Activated CD4-positive, alpha-beta T cell treated with anti-CD3 and anti-CD28 coated beads for 1 hour (primary cell): ENCODE measurements at places on chromosomes 11 and 22.

- DNase-seq: no peak
These were observed 231.6 kb upstream of the TBCEL start for GRCh38 chr11:120792306-120792705.

- DNase-seq: no peak
These were observed 4.6 kb downstream of the ART5 start for GRCh38 chr11:3637201-3637600.

GRCh38 chr11:85758480-85759039, 52.4 kb downstream of the SYTL2 start:
- DNase-seq: no peak

- DNase-seq: no peak
These were observed 2.2 kb downstream of the PHF21B start for GRCh38 chr22:45007391-45008185.

GRCh38 chr11:72411623-72412419, 22.5 kb downstream of the CLPB start:
- no peak for DNase-seq

DNA sequence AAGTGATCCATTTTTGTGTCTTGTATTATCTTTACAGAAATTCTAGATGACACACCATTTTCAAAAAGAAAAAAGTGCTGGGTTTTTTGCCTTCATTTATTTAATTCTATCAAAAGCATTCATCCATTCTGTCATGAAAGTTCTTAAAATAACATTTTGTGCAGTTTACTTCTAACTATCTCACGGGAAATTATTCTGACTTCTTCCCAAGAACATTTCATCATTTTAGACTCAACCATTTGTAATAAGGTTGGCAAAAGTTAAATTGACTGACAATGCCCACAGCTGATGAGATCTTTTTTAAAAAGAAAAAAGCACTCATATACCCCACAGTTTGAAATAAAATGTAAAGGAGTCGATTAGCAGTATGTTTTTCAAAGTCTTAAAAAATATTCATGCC, 68.5 kb downstream of the SBF2 start:
- no peak for DNase-seq

GRCh38 chr11:11582011-11582701, 39.6 kb downstream of the GALNT18 start:
- DNase-seq: no peak

DNA sequence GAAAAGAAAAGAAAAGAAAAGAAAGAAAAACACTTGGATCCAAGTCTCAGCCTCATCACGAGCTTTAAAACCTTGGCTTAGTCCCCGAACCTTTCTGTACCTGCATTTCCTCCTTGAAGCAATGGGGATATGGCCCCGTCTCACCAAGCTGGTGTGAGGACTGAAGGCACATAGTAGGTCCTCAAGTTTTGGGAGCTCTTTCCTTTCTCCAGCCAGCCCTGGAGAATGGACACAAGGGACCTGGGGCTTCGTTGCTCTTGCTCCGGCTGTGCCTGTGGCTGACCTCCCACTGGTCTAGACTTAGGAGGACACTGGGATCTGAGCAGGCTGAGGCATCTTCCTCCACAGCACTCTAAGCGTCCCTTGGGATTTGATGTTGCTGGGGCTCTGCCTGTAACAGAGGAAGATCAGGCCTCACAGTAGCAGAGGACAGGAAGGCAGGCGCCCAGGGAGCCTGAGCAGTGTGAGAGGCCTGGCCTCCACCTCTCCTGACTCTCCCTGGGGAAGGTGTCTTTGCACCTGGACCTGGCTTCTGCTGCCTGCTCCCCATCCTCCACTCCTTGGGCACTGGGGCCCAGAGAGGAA, 32.8 kb downstream of the KCNC1 start:
- no peak for DNase-seq

DNA sequence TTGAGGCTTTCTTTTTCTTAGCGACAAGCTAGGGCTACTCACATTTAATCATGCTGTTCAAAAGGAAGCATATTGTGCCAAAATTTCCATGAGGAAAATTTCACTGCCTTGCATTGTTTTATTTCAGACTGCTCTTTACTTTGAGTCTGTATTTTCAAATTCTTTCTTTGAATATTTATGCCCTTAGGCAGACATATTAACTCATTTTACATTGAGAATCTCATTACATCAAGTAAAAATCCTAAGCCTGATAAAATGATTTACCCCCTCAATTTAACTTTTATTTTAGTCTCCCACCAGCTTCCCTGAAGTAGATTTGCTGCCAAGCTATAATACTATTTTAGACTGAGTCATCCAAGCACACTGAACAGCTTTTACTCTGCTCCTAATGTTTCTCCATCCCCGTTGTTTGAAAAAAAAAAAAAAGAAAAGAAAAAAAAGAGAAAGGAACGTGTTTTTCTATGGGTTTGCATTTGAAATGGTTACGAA, 189.3 kb upstream of the MTMR2 start:
- no peak for DNase-seq

GRCh38 chr22:42375982-42376381, 56.2 kb downstream of the NFAM1 start:
- DNase-seq: no peak

GRCh38 chr11:37946155-37946766, 1348.2 kb upstream of the RAG2 start:
- DNase-seq: no peak

- DNase-seq: no peak
These were observed 20.3 kb downstream of the ZC3H12C start for GRCh38 chr11:110113505-110113904.

- no peak for DNase-seq
These were observed 10.6 kb downstream of the FLI1 start for GRCh38 chr11:128704517-128704916.

GRCh38 chr11:66189031-66189745, 79.3 kb upstream of the RAB1B start:
- DNase-seq: no peak

GRCh38 chr11:41866525-41866924, 407.1 kb upstream of the LRRC4C start:
- no peak for DNase-seq

DNA sequence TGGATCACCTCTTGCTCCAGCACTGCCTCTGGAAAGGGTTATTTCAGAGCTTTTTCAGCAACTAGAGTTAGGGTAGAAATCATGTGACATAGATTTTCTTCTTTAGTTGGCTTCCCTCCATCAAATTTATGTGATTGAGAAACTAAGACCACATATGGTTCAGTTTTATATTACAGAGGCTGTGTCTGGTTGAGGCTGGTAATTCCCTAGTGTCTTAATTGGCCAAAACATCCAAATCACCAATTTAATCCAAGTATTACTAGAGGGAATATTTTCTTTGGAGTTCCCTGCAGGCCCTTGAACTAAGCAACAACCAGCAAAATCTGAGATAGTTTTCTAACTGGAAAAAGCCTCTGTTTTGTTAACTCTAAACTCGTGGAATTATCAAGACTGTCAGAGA, 136.3 kb downstream of the ARHGAP42 start:
- no peak for DNase-seq

DNA sequence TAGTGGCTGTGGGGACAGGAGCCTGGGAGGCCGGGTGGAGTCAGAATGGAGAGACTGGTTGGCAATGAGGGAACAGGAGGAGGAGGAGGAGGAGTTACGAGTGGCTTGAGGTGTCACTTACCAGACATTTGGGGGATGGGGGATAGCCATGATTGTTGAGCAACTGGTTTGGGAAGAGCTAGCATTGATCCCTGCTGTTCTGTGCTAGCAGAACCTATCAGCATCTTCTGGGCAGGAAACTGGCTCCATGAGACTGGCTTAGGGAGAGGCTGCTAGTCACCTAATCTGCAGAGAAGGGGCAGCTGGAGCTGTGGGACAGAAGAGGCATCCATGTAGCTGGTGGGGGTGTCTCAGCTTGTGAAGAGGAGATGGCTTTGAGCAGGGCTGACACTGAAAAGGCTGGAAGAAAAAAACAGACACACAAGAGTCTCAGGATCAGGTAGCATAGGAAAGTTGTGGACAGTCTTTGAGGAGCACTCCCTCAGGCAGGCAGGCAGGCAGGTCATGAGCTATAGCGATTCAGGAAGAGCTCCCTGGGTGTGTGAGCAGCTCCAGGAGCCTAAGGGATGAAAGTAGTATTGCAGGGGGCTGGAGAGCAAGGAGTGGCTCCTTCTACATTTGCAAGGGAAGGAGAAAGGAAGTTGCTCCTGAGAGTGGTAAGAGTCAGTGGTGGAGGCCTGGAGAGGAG, 22.3 kb downstream of the PIK3IP1 start:
- no peak for DNase-seq

GRCh38 chr11:46293641-46294103, 16.2 kb downstream of the CREB3L1 start:
- DNase-seq: no peak

GRCh38 chr11:132549561-132549960, 982.7 kb downstream of the OPCML start:
- DNase-seq: no peak

DNA sequence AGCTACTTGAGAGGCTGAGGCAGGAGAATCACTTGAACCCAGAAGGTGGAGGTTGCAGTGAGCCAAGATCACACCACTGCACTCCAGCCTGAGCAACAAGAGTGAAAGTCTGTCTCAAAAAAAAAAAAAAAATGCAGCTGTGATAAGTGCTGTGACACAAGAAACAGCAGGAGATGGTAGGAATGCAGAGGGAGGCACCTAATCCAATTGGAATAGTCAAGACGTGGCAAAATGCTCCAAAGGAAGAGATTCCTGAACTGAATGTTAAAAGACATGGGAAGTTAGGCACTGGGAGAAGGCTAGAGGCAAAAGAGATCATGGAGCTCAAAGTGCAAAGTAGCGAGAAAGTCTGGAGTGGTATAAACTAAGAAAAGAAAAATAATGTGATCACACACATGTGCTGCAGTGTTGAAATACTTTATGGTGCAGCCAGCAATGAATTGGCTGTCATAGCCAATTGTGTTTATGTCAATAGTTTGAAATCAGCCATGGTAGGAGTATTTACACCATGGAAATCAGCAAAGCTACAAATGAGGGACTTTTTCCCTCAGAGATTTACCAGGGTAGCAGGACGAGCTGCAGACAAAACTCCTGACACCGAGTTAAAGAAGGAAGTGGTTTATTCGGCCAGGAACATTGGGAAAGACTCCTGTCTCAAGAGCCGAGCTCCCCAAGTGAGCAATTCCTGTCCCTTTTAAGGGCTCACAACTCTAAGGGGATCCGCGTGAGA, 40.9 kb upstream of the LIPT2 start:
- DNase-seq: no peak

- no peak for DNase-seq
These were observed 60.8 kb downstream of the MYO7A start for GRCh38 chr11:77188633-77189491.

DNA sequence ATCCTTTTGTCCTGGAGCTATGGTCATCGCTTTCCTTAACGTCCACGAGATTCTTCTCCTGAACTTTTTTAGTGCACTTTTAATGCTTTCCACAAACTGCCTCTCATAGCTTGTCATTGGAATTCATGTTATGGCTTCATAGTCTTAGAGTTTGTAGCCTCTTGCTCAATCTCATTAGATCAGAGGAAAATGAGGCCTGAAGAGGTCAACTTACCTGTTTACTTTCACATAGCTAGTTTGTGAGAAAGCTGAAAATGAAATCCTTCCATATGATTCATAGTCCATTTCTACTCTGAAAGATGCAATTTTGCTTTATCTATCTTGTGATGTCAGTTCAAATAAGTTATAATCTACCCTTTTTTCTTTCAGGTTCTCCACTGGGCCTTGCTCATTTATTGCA, 1747.2 kb upstream of the RAG2 start:
- DNase-seq: no peak

DNA sequence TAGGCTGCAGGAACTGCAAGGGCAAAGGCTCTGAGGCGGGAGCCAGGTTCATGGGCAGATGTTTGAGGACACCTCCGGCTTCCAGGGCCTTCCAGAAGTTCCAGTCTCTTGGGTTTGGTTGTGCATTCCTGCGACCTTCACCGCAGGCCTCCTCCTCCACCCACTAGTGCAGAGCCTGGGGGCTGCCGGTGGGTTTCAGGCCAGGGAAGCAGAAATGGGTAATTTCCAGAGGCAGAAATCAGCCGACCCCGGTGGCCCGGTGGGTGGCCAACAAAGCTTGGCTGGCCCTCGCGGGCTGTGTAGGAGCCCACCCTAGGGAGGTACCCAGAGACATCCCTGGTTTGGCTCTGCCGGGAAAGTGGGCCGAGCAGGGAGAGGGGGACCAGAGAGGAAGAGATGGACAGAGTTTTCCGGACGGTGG, 417 bp upstream of the PHETA2 start:
- no peak for DNase-seq

GRCh38 chr11:10625281-10625981, 57.0 kb upstream of the LYVE1 start:
- DNase-seq: no peak

- no peak for DNase-seq
These were observed 46.4 kb downstream of the GAB4 start for GRCh38 chr22:16961477-16962186.

GRCh38 chr22:47551431-47551775, 789.0 kb downstream of the TBC1D22A start:
- no peak for DNase-seq

DNA sequence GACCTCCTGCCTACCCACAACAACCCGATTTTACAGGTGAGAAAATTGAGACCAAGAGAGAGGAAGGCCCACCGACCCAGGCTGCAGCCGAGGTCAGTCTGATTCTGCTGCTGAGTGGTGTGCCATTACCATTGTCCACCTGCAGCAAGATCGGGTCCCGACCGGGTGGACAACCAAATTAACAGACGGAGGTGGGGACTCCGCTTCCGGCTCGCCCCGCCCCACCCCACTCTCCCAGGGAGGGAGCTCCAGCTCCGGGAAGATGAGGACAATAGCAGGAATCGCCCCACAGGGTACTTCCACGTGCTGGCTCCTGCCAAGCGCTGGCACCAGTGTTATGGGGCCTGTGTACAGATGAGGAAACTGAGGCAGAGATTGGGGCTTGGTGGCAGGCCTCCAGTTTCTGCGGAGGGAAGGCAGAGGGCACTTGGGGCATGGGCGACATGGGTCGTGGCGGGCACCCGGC, 425 bp upstream of the KDELR3 start:
- DNase-seq: no peak

GRCh38 chr11:742571-743201, 4.6 kb upstream of the TALDO1 start:
- DNase-seq: no peak

DNA sequence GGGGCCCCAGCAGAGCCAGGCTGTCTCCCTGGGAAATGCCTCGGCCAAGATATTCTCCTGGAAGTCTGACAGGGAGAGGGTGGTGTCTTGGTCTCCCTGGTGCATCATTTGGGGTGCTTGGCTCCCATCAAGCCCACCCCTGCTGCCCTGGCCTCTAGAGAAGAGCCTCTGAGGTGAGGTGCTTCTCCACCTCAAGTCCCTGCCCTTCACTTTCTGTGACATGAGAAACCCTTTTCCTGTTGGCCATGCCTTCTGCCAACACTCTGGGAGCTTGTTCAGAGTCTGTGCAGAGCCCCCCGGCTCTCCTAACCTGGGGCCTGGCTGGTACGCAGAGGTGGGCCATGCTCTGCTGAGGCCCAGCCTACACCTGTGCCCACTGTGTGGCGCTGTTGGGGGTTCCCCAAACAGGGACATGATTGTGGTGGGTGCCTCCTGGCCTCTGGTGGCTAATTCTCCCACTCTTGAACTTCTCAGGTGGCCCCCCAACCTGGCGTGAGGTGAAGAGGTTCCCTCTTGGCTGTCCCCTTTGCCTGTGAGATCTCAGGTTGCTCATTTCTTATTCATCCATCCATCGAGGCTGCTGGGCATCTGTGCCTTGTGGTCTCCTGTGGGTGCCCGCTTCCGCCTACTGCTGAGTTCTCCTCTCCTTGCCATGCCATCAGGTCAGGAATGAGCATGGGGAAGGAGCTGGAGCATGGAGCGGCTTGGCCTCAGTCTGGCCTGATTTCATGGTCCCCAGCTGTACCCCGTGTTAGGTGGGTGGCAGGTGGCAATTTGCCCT, 19.2 kb upstream of the DGCR8 start:
- no peak for DNase-seq

GRCh38 chr22:26127556-26127955, 41.7 kb upstream of the SEZ6L start:
- no peak for DNase-seq
